NCI-H446 (cell line): ENCODE measurements at places on chromosomes 6 and 20.
A peak's percentile ranks its signal among the peaks of the same experiment; 100 is the strongest.

GRCh38 chr6:118680452-118681095 lies 29.2 kb upstream of the CEP85L start:
- no peak for DNase-seq

GRCh38 chr20:7926323-7926722 lies 13.9 kb downstream of the HAO1 start:
- DNase-seq, result no peak

- DNase-seq, result no peak
Measured at GRCh38 chr6:158396136-158396535, 83.9 kb downstream of the TULP4 start.

GRCh38 chr6:119533603-119534279 lies 184.2 kb upstream of the MAN1A1 start:
- no peak for DNase-seq

DNA sequence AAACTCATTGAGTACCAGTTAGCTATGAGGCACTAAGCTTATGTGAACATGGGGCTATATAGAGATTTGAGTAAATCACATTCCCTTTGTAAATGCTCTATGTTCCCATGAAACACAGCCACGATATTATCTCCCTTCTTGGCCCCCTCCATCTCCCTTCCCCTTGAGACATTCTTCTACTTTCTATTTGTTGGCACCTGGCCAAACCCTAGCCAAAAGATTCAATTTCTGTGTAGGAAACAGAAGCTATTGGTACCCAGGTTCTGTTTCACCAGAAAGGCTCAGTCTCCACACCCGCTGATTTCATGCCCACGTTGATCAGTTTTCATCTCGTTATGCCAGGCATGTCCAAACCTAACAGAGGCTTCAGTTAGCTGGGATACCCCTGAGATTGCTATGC lies 145.5 kb upstream of the LAMP5 start:
- DNase-seq, result no peak

DNA sequence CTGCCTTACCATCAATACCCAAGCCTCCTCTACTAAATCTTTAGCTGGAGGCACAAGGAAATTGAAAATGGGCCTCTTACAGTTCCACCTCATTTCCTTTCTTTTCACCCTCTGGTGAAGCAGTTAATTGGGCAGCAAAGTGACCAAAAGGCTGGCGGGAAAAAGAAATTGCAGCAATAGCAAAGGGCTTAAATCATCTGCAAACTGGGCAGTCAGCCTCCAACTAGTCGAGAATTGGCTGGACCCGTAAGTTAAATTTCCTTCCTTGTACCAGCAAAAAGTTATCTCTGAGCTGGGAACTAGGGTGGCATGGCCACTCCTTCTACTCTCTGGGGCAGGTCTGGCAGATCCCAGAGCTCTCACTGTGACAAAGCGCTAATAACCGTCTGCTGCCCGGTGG lies 33.5 kb downstream of the GHRH start:
- no peak for DNase-seq

DNA sequence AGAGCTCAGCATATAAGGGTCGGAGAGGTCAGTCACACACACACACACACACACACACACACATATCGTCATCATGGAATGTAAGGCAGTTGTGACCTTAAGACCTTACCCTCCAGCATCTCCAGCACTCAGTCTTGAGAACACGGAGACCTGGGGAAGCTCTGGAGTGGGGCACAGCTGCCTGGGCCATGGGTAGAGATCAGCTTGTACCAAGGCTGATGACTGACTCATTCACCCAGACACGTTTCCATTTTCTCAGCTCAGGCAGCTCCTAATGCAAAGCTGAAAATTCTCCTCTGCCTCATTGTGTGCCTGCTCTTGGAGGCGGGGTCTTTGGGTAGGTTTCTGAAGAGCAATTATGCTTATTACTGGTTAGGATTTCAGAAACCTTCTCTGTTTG lies 38.3 kb upstream of the PDYN start:
- no peak for DNase-seq

- DNase-seq, result no peak
Measured at GRCh38 chr6:12280902-12281301, 9.3 kb upstream of the EDN1 start.

- no peak for DNase-seq
Measured at GRCh38 chr20:34527016-34527415, 10.8 kb downstream of the DYNLRB1 start.

GRCh38 chr6:25476126-25476525 lies 175.9 kb upstream of the SCGN start:
- DNase-seq, result no peak

GRCh38 chr6:30142665-30143064 lies 6.7 kb downstream of the TRIM40 start:
- DNase-seq, result no peak

DNA sequence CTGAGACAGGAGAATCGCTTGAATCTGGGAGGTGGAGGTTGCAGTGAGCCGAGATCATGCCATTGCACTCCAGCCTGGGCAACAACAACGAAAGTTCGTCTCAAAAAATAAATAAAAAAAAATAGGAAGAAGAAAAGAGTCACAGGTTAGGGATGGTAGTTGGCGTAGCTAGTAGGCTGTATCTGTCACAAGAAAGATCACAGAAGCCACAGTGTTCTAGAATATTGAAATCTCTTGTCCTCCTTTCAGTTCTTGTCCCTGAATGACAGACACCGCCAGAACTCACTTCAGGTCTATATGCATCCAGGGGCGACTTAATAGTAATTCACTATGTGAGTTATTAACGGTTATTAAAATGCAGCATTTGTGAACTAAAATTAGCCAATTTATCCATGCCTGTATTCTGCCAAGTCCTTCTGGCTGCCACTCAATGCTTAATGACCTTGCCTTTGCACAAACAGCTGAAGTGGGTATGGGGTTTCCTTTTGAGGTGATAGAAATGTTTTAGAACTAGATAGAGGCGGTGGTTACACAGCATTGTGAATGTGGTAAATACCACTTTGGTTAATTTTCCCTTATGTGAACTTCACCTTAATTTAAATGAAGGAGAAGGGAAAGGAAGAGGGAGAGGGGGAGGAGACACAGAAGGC lies 41.3 kb upstream of the ZMYND8 start:
- DNase-seq, result no peak

DNA sequence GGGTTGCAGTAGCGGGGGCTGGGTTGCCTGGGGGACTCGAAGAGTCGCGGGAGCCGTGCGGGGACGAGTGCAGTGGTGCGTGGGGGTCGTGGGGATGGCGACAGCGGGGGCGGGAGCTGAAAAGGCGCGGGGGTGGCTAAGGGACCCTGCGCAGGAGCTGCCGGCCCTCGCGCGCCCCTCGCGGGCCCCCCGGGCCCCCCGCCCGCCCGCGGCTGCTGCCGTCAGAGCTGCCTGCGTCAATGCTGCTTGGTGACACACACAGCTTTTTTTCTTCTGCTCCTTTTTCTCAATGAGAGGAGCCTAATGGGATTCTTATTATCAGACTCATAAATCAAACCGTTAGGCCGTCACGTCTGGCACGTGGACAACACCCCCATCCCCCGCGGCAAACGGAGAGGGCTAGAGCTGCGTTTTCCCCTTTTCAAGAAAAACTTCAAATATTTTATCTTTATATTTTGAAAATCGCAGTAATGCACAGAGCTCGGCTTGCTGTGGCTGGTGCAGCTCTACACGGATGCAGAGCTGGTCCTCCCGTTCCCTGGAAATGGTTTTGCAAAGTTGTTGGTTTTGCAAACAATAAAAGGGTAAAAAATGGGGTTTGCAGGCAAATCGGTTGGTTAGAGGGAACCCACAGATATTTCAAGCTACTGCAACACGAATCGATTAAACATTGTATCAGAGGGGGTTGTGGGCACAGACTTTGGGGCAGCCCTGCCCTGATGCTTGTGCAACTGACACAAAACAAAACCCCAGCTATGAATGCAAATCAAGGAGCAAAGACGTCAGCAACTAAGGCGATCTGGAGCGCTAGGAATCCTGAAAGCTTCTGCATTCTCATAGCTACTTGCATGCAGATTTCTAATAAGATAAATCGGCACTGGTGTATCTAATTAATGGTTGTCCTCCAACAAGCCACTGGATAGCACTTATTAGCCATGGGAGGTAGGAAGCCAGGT lies 161.4 kb downstream of the TBXT start:
- no peak for DNase-seq

DNA sequence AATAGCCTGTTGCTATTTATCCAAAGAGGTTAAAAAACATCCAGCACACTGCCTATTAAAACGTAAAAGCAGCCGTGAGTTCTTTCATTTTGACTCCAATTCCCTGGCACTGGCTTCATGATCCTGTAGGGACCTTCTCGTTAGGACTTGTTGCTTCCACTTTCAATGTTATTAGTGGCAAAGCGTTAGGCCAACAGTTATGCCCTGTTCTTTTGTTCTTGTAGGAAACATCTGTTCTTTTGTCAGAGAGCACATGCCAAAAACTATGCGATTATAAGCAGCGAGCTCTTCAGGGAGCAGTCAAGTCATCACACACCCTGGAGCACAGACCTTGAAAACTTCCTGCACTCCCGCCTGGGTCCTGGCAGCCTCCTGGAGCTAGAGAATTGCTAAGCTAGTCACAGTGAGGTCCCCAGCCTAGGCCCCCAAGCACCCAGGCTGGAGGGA lies 609.5 kb upstream of the ARID1B start:
- no peak for DNase-seq

DNA sequence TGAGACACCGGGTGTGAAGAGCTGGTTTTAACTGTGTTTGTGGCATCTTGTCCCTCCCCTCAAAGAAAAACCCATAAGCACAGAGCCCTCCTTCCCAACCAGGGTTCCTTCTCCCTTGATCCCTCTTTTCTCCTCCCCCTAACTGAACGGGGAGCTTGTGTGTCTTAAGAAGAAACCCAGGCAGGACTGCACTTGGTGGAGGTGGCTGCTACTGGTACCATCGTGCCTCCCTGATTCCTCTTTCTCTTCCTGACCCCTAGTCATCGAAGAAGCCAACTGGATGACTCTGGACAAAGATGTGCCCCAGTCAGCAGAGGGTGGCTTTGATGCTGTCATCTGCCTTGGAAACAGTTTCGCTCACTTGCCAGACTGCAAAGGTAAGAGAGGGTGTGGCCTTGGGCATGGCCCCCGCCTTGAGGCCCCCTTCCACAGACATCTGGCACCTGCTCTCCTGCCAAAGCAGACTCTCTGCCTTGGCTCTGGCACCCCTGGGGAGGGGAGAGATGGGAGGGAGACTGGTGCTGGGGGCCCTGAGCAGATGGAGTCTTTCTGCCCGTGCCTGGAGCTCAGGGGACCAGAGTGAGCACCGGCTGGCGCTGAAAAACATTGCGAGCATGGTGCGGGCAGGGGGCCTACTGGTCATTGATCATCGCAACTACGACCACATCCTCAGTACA lies 2.1 kb downstream of the GNMT start:
- DNase-seq, result peak; percentile 88

GRCh38 chr6:106556368-106556960 lies 72.8 kb downstream of the RTN4IP1 start:
- DNase-seq, result no peak
